Cerebellar cortex (tissue), 1 donor: ENCODE measurements at places on chromosomes 1 and 21.

DNA sequence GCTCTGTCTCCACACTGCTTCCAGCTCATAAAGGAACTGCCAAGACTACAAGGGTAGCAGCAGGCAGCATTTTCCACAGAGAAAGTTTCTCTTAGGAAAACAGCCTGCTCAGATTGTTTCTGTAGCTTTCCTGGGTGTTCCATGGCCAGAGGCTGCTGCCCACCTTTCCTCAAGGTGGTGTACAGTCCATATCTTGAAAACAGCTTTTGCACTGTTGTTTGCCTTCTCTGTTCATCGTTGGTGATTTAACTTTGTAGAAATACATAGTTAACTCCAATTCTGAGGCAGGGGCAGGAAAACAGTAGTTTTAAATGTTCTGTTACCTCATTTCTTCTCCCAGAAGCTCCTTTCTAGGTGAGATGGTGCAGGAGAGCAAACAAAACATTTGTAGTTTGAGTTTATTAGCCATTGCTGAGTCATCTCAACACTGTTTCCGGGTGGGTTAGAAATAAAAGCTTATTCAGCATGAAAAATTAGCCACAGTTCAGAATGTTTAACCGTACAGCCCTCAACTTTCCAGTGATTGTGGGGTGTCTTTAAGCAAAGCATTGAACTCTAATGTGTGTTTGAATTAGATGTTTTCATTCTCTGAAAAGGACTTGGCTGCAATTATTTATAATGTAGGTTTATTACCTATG lies 41.7 kb downstream of the DIP2A start:
- no peak for DNase-seq

DNA sequence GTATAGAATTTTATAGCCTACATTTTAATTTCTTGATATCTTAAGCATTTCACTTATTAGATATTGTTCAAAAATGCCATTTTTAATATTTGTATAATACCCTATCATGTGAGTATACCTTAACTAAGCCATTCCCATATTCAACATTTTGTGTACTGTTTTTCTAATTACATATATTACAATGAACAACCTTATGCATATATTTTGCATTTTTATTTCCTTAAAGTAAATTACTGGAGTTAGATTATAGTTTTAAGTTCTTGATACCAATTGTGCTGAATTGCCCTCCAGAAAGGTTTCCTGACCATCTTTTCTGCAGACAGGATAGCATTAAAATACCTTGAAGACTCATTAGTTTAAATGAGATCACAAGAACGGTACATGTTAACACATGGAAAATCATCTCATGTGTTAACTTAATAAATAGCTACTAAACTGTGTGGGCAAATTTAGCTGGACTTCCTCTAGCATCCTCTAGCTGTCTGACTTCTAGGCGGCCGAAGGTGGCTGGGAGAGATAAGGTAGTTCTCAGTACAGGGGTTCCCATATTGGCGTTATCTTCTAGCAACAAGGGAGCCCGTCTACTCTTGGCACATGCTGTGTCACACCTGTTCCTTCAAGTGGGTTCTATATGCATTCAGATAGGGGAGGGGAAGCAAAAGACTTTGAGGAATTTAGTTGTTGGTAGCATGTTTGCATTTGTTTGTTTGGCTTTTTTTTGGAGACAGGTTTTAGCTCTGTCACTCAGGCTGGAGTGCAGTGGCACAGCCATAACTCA lies 8.9 kb downstream of the DCLRE1B start:
- DNase-seq: peak; percentile 47

- no peak for DNase-seq
Measured at GRCh38 chr21:38758501-38759214, 47.1 kb upstream of the ETS2 start.

DNA sequence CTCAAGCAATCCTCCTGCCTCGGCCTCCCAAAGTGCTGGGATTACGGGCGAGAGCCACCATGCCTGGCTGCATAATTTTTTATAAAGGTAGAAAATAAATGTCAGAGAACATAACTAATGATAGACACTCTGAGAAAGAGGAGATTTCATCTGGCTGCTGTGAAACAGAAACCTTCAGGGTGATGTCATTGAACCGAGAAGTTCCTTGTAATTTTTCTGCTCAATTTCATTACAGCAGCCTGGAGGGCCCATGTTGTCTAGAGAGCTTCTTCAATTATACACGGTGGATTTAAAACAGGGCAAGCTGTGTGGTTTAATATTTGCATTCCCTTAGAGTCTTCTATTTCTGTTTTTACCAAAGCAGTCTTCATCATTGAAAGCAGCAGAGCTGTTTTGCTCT lies 64.3 kb upstream of the MORC3 start:
- DNase-seq: no peak

DNA sequence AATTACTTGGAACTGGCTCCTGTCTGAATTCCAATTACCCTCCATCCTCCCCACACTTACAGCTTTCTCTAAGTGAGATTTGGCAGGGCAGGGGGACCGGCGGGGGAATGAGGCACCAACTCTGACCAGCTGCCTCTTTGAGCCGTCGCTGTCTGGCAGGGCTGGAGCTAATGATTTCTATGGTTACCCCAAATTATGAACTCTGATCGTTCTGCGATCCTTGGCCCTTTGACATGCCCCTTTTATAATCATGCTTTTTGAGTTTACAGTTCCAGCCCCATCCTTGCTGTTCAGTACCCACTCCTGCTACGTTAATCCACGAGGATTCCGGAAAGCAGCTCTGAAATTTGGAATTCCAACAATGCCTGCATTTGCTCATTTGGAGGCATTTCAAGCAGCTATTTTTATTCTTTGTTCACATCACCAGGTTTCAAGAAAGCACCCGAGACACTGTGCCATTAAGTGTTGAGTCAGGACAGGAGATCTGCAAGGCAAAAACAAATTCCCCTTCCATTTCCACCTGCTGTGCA lies 54.6 kb upstream of the LBR start:
- no peak for DNase-seq

DNA sequence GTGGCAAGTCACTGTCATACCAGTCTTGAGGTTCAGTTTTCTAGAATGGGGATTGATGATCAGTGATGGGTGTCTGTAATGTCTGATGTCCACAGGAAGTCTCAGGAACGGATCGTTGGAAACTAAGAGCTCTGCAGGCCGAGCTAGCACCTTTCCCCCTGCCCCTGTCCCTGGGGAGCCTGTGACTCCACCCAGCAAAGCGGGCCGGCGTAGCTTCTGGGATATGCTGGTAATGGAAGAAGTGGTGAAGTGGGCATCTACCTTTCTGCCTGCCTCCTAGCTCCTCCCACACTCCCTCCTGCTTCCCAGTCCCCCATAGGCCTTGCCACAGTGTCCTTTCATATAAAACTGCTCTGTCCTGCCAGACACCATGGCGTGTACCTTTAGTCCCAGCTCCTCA lies 13.4 kb downstream of the HYI start:
- no peak for DNase-seq

DNA sequence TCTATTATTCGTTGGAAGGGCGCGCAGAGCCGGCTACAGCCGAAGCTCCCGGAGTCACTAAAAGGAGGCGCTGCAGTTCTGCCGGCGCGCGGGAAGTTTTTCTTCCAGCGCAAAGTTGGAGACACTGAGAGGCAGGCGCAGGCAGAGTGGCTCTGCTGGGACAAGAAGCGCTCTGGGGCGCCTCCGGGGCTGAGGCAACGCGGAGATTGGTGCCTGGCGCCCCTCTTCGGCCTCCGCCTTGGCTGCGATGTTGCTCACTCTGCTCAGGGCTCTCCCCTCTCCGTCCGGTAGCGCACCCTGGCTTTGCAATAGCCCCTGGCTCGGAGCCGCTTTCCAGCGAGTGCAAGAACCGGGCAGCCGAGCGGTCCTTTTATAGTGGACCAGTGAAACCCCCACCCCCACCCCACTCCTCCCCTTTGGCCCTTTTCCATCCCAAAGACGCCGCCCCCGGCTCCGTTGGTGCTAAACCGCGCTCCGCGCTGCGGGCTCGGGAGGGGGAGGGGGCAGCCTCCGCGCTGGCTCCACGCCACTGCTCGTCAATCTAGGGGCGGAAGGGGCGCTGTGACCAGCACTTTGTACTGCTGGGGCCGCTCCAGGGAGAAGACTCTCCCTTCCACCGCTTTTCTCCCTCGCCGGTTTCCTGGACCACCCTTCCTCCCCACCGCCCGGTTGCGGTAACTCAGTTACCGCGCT lies at the start of gene ADAMTS1:
TSS of gene ADAMTS1 (minus strand) at position 344 of the 693 bp plus-strand sequence. CDS start 455 bp downstream, outside the sequence.
- peak; percentile 82 for DNase-seq

- DNase-seq: no peak
Measured at GRCh38 chr1:62358665-62359373, 39.6 kb upstream of the KANK4 start.

- DNase-seq: peak; percentile 83
Measured at GRCh38 chr1:94925561-94926125, 1.3 kb downstream of the CNN3 start.

DNA sequence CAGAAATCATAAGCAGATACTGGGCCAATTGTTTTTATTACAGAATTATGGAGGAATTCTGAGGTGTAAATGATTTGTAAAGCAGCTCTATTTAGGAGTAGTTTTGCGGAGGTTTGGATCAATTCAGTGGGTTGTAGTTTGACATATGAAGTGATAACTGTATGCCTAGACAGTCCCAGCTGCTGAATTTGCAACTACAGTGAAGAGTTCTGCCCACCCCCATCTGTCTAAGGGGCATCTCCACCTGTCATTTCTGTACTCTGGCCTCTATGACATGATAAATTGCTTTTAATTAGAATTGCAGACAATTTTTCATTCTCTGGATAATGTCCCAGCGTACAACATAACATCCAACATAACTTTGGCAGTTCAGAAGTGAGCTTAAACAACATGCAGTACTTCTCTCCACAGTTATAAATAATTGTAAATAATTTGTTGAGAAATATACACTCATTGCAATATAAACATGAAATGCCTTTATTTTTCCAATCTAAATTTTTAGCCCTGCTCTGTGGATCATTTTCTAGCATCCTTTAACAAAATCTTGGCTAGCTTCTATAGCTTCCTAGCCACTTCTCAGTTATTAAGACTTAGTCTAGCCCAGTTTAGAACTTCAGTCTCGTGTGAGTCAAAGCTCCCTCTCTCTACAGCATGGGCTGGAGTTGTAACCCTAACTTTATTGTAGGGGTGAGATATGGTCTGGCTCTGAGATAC lies 52.3 kb downstream of the PDE4B start:
- peak; percentile 5 for DNase-seq

- no peak for DNase-seq
Measured at GRCh38 chr1:15325375-15326085, 78.5 kb downstream of the FHAD1 start.

- DNase-seq: no peak
Measured at GRCh38 chr1:93503163-93503562, 55.2 kb downstream of the FNBP1L start.

DNA sequence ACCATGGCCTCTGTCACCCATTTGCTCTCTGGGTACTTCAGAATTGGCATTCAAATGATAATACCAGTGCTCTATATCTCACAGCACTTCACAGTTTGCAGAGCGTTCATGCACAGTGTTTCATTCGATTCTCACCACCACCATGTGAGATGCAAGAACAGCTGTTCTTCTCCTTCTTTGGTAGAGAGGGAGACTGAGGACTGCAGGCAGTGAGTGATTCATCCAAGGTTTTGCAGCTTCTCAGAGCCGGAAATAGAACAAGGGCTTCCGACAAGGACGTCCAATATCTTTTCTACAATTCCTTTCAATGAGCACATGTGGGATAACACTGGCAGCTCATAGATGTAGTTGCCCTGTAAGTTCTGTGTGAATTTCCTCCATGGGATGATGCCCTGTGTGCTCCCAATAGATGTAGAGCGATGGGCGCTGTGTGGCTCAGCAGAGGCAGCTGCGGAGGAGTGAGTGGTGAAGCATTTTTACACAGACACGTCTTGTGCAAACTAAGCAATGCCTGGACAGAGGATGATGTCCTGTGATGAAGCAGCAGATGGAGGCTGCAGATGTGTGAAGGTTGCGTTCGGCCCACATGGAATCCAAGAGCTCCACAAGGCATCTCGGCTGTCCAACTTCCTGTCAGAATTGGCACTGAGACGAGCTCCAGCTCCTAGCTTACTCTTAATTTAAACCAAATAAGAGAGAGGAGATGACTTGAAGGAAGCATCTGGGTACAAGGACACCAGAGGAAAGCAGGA lies 24.9 kb downstream of the MT1HL1 start:
- DNase-seq: no peak

GRCh38 chr1:185559684-185560331 lies 174.4 kb upstream of the HMCN1 start:
- DNase-seq: peak; percentile 58

GRCh38 chr1:170670802-170671628 lies 7.1 kb downstream of the PRRX1 start:
- DNase-seq: no peak

DNA sequence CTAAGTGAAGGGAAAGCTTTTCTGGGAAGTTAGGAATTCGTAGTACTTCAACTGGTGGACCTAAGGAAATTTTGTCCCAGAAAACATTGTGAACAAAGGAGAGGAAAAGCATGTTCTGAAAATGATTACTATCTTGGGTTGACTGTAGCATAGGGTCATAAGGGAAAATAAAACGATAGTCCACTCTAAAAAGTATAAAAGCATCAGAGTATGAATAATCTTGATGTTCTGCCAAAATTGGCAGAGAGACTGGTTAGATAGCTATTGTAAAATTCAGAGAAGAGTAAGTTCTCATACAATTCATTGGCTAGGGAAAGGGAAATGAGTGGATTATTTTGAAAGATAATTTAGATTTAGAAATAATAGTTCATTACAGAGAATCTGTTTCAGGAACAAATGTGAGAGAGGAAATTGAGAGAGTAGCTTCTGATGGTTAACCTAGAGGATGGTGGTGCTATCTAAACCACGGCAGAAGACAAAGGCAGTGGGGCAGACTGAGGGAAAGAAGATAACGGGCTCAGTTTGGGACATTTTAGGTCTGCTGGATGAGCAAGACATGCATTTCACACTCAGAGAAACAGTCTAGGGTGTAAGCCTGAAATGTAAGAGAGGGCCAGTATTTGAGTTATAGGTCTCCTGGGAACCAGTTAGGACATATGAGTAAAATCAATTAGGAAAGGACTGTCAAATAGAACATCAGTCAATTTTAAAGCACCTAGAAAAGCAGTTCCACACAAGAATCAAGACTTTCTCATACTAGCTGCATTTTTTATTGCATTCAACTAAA lies 799.3 kb upstream of the CXADR start:
- no peak for DNase-seq

DNA sequence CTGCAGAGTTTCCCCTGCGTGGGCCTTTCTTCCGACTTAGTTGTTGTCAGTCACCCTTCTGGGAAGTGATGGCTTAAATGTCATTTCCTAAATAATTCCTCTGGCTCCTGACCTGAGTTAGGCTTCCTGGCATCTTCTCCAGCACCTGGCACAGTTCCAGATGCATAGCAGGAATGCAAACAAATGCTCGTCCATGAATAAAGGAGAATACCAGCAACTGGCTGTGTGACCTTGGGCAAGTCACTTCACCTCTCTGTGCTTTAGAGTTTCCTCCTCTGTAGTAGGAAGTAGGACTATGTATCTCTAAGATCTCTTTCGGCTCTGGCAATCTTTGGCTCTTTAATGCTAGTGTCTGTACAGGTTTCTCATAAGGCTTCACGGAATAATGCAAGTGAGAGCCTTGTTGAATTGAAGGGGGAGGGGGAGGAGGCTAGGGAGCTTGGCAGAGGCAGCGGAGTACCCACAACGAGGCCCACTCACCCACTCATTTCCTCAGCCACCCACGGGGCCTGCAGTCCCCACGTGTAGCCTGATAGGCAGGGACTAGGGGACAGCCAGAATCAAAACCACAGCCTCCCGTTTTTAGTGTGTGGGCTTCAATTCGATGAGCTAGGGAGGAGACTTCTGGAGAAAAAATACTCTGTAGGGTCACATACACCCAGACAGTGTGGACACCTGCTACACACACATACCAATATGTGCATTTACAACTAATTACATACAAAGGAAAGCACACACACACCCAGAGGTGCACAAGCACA lies 48.1 kb downstream of the TENT5C start:
- no peak for DNase-seq
